ENCODE measurements at places on chromosomes 6 and 20. TPM values are rescaled to one million over a fixed set of nuclear protein-coding genes. Genes with fewer than 3 reads are reported as not detected.

GRCh38 chr20:58094698-58095097 is 133.8 kb downstream of the ANKRD60 start:
- DNase-seq: peak; percentile 29

- no peak for DNase-seq
Measured at GRCh38 chr6:170284126-170284773, 6.6 kb downstream of the DLL1 start.

KLHDC3 gene
- 88.0 TPM for total RNA-seq

GRCh38 chr20:41715526-41715925 is 97.3 kb upstream of the CHD6 start:
- DNase-seq: no peak

NAPB gene
- 15.8 TPM for total RNA-seq

NOX3 gene
- total RNA-seq: not detected

PNPLA1 gene
- total RNA-seq: not detected

GRCh38 chr6:64590965-64591675 is 955.5 kb downstream of the PHF3 start:
- no peak for DNase-seq

GRCh38 chr6:44800171-44800783 is 412.8 kb downstream of the CDC5L start:
- DNase-seq: peak; percentile 68

DNA sequence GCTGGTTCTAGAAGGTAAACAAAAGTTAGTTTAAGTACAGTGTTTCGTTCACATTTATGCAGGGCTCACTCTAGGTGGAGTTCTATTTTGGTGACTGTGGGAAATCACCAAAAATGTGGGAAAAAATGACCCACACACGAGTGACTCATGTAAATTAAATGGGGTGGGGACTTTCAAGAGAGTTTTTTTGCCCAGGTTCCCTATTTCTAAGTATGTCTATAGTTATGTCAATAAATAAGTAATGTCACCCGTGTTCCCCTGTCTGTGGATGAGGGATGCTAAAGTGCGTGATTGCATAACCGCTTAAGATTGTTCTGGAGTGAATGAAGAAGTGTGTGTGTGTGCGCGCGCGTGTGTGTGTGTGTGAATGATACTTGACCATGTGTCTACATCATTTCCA is 69.1 kb downstream of the MYB start:
- DNase-seq: no peak

- DNase-seq: no peak
Measured at GRCh38 chr6:132236281-132236680, 165.0 kb downstream of the MOXD1 start.

GRCh38 chr6:12150812-12151432 is 138.8 kb downstream of the HIVEP1 start:
- DNase-seq: no peak

DNA sequence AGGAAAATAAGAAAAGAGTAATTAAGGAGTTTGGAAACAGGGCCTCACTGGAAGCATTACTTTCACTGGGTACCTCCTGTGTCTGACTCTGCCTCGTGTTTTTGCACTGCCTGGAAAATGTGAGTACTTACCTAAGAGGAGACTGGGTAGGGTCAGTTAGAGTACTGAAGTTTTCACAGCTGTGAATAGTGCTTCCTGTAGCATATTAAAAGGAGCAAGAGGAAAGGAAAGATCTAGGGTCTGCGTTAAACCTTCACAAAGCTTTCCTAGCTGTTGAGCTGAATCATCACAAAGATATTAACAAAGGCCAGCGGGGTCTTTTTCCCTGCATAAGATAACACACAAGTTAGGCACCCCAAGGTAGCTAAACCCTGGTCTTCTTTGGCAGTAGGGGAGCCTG is 82.3 kb downstream of the MLIP start:
- DNase-seq: no peak

DNA sequence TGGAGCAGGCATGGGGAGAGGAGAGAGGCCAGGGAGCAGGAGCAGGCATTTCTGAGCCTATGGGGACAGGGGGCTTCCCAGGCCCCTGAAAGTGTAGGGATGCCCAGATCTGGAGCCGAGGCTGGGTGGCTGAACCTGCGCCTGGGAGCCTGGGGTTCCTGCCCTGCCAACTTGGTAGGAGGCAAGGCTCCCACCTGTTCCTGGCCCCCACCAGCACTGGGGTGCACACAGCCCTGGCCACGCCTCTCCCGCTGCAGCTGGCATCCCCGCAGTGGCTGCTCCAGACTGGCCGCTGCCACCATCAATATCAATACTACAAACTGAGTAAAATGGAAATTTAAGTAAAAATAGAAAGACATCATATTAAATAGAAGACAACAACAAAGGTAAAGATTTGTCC is 684.9 kb upstream of the MAP3K7 start:
- no peak for DNase-seq

- DNase-seq: no peak
Measured at GRCh38 chr6:90214966-90215365, 81.7 kb downstream of the BACH2 start.

DNA sequence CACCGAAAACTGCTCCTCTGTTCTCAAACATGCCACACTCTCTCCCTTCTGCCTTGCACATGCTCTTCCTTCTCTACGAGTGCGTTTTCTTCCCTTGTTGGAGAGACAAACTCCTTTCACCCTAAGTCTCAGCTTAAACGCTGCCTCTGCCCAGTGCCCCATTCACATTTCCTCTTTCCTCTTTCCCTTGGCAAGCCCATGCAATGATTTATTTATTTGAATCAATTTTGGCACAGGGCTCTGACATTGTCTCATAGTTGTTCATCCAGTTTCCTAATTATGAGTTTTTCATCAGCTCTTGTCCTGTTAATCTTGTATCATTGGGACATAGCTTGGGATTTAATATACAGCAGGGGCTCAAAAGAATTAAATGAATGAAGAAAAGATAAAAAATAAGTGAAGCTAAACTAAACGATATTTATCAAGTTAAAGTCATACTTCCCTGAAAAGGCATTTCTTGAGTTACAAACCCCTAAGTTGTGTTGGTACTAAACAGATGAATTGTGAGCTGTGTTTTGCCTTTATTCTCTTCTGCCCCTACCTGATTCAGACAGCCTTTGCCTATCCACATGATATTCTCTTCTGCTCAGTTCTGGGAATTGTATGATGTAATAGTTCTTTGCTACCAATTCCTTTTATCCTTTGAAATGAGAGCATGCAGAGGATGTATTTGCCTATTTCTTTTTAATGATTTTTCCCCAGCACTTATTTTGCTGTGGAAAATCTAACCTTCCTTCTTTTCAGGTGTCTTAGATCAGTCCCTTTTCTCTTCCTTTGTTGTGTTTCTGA is 704.4 kb downstream of the UTRN start:
- no peak for DNase-seq

TBX18 gene
- 8.7 TPM for total RNA-seq

DNA sequence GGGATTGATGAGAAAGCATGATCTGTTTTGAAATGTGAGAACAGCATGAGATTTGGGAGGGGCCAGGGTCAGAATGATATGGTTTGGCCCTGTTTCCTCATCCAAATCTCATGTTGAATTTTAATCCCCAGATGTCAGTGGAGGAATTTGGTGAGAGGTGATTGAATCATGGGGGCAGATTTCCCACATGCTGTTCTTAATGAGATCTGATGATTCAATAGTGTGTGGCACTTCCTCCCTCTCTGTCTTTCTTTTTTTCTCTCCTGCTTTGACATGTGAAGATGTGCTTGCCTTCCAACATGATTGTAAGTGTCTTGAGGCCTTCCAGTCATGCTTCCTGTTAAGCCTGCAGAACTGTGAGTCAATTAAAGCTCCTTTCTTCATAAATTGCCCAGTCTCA is 1060.3 kb upstream of the CITED2 start:
- DNase-seq: no peak

STMND1 gene
- not detected for total RNA-seq

FHL5 gene
- total RNA-seq: 33.7 TPM

DNA sequence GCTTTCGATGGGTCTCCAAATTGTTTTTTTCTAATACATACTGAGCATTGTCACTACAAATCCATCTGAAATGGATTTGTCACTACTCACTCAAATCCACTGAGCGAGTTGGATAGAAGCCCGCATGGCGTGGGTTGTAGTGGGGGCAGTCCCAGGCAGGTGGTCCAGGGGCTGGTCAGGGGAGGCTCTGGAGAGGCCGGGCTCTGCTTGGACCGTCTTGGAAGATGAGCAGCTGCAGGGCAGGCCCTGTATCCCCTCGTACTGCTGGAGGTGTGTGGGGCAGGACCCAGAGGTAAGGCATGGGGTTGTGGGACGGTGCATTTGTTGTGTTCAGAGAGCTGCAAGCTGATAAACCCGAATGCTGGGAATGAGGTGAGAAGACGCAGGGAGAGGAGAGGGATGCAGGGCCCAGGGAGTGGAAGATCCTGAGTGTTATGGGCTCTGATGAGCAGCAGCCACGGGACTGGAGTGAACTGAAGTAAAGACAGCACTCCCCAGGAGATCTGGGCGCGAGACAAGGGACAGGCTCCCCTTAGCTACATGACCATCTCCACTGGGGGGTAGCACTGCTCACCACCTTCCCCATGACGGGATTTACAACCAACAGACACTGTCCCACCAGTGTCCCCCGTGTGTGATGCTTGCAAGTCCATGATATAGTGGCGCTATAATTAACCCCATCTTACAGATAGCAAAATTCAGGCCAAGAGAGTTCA is 45.9 kb downstream of the PSMG4 start:
- no peak for DNase-seq

TRIM10 gene
- total RNA-seq: 0.50 TPM

ADTRP gene
- total RNA-seq: not detected

COL11A2 gene
- total RNA-seq: 1.1 TPM

GRCh38 chr20:50292591-50293283 is 102.1 kb downstream of the CEBPB start:
- peak; percentile 96 for DNase-seq

GRCh38 chr20:10799735-10800134 is 125.9 kb upstream of the JAG1 start:
- DNase-seq: peak; percentile 21

- no peak for DNase-seq
Measured at GRCh38 chr6:114989279-114989964, 646.6 kb upstream of the HS3ST5 start.

GRCh38 chr6:156595476-156595875 is 181.7 kb upstream of the ARID1B start:
- DNase-seq: peak; percentile 17

DNA sequence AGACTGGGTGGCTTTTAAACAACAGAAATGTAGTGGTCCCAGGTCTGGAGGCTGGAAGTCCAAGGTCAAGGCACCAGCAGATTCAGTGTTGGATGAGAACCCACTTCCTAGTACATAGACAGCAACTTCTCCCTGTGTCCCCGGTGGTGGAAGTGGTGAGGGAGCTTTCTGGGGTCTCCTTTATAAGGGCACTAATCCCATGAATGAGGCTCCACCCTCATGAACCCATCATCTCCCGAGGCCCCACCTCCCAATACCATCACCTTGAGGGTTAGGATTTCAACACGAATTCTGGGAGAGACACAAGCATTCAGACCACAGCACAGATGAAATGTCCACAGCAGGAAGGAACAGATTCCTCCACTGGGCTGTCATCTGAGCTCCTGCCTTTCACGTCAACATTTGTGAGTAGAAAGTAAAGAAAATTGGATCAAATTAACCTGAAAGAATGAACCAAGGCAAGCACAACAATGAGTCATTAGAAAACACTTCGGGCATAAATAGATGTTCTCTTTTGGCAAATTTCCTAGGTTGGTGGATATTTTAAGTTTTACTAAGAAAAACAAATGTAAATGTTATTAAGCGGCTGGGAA is 130.7 kb downstream of the RNASET2 start:
- DNase-seq: no peak

DNA sequence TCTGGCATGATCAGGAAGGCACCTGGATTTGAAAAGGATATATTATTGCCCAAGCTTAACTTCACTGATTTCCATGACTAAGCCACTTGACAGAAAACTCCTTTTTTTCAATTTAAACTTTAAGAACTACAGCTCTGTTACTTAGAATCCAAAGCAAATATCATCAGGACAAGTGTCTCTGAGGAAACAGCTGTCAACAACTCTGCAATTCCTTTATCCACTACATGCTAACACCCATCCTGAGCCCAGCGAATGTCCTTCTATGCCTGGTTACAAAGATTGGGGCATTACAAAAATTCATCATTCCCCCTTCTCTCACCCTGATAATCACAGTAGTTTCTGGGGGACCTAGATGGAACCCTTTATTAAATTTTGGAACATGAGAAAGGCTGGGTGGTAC is 136.8 kb downstream of the GMPR start:
- no peak for DNase-seq

DNA sequence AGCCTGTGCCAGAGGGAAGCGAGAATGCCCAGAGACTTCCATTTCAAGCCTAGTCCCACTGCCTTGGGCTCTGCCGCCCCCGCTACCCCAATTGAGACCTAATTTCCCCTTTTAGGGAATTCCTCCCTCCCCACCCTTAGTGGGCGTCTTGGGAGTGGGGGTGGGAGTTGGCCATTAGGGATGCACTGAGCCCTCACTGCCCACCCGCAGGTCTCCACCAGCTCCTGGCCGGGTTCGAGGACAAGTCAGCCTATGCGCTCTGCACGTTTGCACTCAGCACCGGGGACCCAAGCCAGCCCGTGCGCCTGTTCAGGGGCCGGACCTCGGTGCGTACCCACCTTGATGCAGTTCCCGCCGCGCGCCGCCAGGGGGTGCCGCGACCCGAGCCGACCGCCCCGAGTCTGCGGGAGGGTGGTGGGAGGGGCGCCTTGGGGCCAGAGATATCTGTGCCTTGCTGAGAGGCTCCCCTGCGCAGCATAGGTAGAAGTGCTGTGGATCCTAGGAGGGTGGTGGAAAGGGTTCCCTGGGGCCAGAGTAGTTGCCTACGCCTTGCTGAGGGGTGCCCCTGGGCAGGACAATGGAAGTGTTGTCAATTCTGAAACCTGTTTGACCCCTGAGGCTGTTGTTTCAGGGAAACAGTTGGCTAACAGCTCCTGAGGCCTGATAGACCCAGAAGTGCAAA is 9.2 kb downstream of the ITPA start:
- no peak for DNase-seq

DNA sequence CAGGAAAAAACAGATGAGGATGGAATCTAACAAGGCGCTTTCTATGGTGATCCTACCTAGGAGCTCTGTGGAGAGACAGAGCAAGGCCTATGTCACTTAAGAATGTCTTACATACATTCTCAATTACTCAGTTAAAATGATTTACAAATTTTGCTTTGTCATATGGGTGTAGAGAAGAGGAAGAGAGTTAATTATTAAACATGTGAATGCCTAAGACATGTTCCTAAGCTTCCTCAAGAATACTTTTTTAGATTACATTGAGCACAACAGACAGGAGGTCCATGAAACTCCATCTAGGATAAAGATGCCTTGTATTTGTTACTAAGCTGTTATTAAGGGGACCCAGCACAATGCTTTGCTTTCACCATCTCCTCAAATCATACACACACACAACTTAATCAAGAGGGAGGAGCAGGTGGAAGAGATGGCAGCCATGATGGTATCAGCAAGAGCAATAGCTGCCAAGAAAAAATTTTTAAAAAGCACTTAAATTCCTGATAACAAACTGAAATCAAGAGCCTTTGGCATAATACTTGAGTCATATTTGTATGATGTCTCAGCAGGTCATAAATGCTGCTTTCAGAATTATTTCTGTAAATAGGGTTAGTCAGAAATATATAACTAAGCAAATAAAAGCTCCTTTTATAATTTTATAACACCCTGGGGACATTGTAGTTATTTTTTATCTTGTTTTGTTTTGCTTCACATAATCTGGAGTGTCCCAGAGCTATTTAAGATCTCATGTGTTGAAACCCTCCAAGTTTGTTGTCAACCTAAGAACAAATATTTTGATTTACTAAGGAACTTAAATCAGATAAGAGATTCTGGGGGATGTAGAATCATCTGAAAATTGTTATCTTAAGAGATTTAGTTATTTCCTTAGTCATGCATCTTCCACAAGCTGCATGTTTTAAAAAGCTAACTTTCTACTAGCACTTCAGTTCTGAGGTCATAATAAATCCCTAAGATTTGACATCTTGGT is 70.0 kb upstream of the CD2AP start:
- DNase-seq: no peak

DYNLT1 gene
- 101 TPM for total RNA-seq

PRR18 gene
- not detected for total RNA-seq
